ENCODE measurements at places on chromosomes 5 and 9.

- no peak for DNase-seq
Measured at GRCh38 chr5:158456756-158457155, 597.8 kb upstream of the CLINT1 start.

DNA sequence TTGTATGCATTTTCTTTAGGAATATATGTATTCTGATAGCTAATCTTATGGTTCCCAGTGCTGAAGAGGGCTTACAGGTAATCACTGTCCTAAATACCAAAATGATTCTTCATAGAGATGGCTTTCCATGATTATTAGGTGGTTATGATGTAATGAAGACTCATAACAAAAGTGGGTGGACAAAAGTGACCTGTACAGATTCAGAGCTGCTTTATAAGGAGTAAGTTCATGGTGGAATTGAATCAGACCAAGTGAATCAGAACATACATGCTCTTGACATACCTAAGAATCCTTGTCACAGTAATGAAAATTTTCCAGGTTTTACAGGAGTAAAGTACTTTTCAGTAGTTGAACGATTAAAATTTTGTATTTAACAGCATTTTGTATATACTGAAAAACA lies 105.6 kb downstream of the NIPBL start:
- no peak for DNase-seq

GRCh38 chr9:116480700-116481099 lies 206.4 kb upstream of the TRIM32 start:
- DNase-seq: no peak

GRCh38 chr5:57695179-57695578 lies 212.6 kb upstream of the ACTBL2 start:
- no peak for DNase-seq

GRCh38 chr5:103402851-103403250 lies 144.3 kb downstream of the MACIR start:
- DNase-seq: no peak

GRCh38 chr5:18771097-18771610 lies 1136.9 kb downstream of the TAF11L14 start:
- DNase-seq: no peak

GRCh38 chr9:96122751-96123150 lies 179.2 kb downstream of the HSD17B3 start:
- DNase-seq: no peak

DNA sequence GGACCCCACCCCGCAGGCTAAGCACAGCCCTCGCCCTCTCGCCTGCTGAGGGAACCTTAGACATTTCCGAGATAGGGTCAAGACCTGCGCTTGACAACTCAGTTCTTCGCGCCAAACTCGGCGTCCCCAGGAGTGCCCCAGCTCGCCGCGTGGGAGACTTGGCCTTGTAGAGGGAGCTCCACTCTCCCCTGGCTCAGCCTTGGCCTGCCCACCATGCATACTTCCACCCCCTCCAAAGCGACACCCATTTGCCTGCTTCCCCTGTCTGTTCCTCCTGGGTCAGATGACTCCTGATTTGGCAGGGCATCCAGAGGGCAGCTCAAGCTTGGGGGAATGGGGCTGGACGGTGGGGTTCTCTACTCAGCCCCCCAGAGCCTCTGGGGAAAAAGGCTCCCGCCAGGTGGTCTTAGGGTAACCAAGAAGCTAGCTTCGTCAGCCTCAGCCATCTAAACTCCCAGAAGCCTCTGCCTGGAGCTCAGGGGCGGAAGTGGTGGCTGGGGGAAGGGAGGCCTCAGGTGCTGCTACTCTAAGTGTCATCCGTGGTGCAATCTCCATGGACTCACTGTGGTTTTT lies 560 bp downstream of the DOCK2 start:
- peak; percentile 71 for DNase-seq

- no peak for DNase-seq
Measured at GRCh38 chr5:158809310-158809850, 290.3 kb downstream of the EBF1 start.

DNA sequence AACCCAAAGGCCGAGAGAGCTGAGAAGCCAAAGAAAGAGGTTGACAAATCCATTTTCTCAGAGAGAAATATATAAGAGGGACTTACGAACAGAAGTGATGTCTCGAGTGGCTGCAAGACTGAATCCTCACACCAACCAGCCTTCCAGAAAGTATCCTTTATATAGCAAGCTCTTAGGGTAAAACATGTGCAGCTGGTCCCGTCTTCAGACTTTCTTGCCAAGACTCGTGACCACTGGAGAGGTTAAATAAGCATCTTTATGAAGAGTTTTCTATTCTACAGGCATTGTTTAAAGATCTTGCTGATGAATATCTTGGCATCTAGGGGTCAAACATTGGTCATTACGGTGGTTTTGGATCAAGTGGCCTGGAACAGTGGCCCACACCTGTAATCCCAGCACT lies 16.9 kb upstream of the SLC22A4 start:
- DNase-seq: no peak

All from CD4-positive, alpha-beta T cell treated with Interleukin-4 for 1 hour (primary cell).